Stimulated activated CD8-positive, alpha-beta memory T cell treated with anti-CD3 and anti-CD28 coated beads, Interleukin-15, amount 100 ng/mL, for 1 hour (primary cell): ENCODE measurements at places on chromosomes 4 and X.

- DNase-seq, result no peak
Observed at GRCh38 chrX:1813809-1814208, 198.9 kb downstream of the ASMT start.

DNA sequence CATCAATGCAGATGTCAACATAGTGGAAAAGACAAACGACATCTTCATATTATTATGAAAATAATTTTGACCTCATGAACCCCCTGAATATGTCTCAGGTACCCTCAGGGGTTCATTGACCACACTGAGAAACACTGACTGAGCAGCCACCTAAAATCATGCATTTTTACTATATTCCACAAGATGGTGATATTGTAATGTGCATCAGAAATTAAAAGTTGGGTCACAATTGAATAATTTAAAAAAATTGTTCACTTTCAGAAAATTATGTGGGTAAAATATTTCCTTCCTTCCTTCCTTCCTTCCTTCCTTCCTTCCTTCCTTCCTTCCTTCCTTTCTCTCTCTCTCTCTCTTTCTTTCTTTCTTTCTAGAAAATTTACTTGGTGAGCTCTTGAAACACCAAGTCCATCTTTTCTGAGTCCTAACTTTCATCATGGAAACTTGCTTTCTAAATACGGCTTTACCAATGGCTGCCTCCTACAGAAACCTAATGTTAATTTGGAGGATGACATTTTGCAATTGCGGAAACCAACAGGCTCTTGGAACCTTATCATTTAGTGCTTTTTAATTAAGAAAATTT is 103.6 kb downstream of the RTL3 start:
- DNase-seq, result no peak

DNA sequence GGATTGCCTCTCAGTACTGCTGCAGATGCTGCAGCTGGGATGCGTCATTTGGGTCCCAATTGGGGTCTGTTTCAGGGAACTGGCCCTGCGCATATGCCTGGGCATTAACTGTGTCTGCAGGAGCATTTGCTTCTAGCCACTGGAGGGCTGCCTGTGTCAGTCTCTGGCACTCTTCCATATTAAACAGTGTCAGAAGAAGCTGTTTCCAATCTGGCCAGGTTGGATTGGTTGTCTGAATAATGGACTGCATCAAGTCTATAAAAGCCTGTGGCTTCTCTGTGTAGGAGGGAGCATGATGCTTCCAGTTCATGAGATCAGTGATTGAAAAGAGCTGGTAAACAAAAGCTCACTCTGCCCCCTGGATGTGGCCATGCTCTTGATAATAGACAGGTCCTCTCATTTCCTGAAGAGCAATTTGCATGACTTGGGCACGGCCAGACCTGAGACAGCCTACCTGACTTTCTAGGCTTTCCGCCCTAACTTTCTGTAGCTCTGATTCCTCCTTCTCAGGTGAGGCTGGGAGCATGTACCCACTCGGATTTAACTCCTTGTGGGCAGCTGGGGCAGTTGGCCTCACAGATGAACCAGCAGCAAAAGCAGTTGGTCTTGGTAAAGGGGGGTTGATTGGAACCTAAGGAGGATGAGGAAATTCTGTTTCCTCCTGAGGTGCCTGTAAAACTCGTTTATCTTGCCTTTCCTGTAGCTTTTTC is 29.2 kb downstream of the SULT1E1 start:
- DNase-seq, result no peak

- DNase-seq, result no peak
Observed at GRCh38 chr4:159856451-159856850, 753.6 kb downstream of the RAPGEF2 start.

GRCh38 chr4:143524211-143524610 is 10.7 kb downstream of the SMARCA5 start:
- no peak for DNase-seq

DNA sequence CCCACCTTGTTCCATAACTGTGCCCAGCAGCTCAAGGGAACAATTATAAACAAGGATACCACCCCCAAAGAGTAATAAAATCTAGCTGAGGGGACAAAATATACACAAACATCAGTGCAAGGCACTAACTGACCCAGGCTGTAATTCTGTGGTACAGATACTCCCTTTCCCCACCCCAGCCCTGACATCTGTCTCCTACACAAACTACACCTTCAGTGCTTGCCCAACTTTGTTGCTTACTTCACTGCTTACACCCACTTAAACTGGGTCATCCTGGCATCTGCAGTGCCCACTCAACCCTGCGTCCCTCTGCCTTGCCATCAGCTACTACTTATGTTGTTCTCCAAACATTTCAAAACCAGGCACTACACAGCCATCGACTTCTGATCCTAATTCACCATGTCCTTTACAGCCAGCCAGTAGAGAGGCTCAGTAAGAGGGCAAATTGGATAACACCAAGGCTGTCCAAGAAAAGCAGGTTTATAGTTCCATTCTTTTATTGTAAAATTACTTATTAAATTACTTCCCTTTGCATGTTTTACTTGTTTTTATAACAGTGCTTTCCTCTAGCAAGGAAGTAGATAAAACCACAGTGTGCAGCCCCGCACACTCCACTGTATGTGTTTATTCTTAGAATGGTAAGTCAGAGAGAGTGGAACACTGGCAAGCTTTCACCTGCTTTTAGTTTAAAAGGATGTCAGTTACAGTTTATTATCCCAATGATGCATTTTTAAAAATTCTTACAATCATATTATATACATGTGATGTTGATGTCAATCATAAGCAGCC is 149.6 kb downstream of the INPP4B start:
- no peak for DNase-seq

- no peak for DNase-seq
Observed at GRCh38 chr4:123505095-123506010, 108.8 kb downstream of the SPRY1 start.

DNA sequence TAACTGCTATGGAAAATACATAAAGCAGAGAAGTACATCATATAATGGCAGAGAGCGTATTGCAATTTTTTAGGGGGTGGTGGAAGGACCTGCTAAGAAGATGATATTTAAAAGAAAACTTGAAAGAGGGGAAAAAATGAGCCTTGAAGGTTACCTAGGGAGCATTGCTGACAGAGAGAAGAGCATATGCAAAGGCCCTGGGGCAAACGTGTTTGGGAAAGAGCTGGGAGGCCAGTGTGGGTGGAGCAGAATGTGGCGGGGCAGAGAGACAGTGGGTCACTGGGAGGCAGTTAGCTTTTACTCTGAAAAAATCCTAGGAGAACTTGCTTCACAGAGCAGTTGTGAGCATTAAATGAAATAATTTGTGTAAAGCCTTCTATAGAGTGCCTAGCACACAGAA is 157.0 kb downstream of the SHROOM3 start:
- no peak for DNase-seq

DNA sequence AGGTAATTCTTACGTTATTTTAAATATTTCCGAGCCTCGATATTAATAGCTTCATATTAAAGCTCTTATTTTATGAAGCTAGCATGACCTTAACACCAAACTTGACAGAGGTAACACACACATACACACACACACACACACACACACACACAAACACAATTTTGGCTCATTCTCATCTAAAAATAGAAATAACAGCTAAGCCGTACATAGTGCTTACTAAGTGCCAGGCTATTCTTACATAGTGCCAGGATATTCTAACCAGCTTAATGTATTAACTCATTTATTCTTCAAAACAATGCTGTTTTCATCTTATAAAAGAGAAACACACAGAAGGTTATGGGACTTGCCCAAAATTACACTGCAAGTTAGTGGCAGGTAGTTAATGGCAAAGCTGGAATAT is 87.0 kb upstream of the BLTP1 start:
- no peak for DNase-seq

- no peak for DNase-seq
Observed at GRCh38 chr4:78129383-78130108, 72.4 kb downstream of the FRAS1 start.

GRCh38 chr4:179521952-179522351 is 2079.7 kb upstream of the AGA start:
- no peak for DNase-seq

- DNase-seq, result no peak
Observed at GRCh38 chr4:20255823-20256222, 4.1 kb downstream of the SLIT2 start.

DNA sequence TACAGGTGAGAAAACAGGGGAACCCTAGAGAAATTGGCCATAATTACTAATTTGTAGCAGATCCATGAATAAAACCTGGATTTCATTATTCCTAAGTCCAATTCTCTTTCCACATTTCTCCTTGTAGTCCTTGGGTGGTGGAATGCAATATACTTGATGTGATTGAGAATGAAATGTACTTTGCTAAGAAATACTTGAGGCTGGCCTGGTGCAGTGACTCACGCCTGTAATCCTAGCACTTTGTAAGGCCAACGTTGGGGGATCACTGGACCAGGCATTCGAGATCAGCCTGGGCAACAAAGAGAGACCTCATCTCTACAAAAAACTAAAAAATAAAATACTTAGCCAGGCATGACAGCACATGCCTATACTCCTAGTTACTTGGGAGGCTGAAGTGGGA is 15.9 kb downstream of the TMEM184C start:
- no peak for DNase-seq

DNA sequence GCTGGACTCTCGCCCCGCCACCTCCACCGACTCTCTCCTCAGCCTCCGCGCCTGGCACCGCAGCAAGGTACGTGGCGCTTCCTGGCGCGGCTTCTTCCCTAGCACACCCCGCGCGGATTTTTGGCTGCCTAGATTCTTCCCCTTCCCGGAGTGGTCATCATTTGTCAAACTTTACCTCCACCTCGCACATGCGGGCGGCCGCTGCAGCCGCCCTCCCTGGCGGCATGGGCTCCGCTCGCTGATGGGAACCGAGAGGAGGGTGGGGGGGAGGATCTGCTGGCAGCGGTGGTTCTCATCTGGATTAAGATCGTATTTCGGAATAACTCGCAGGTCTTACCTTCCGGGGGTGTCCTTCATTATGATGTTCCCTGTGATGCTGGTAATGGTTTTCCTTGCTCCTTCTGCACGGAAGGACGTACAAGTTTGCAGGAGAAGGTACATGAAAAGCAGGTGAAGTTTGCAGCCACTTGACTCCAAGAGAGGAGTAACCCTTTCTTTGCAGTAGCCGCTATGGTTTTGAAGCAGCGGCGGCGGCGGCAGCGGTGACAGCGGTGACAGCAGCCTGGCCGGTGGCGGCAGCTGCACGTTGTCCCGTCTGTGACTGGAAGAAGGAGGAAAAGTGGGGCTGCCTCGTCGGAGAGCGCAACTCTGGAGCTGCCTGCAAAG is 2183.9 kb upstream of the TENM3 start:
- DNase-seq, result no peak

DNA sequence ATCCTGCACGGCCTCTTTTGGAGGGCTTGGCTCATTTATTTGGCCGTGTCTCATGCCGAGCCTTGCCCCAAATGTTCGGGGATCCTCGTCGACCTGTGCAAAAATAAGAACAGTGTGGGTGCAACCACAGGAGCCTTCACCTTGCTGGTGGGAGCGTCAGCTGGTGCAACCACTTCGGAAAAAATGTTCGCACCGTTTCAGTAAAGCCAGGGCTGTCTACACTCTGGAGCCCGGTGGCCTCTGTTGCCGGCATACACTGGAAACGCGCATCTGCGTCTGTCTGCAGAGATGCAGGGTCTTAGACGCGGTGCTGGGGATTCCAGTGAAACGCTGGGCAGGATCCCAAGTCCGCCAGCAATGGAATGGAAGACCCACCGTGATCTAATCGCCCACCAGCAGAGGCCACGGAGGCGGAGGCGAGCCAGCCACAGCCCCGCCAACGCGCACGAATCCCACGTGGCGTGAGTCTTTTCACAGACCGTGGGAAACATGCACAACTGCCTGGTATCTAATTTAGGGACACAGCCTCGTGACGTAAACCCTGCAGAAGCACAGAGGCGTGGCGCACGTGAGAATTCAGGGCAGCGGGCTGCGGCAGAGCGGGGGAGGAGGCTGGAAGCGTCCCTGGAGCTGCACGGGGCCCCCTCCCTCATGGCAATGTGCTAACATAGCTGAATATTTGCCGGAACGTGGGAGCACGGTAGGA is 13.8 kb upstream of the MXD4 start:
- no peak for DNase-seq

GRCh38 chr4:55543858-55544257 is 2.9 kb downstream of the CLOCK start:
- DNase-seq, result no peak

GRCh38 chr4:108559911-108560310 is 60.5 kb upstream of the RPL34 start:
- no peak for DNase-seq

DNA sequence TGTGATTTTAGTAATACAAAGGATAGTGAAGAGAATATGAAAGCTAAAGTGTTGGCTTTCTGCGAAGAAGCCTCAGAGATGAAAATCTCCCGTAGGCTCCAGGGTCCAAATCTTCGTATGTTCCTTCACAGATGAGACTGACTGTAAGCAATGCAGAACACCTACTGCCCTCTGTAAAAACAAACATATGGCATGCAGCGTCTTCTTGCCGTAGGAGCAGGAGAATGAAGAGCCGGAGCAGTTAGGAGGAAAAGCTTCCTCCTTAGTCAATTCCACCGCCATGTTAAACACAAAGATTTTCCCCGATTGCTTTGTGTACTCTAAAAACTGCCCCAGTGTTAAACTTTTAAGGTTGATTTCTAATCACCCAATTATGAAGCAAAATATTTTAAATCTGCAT is 22.5 kb downstream of the RWDD4 start:
- no peak for DNase-seq

DNA sequence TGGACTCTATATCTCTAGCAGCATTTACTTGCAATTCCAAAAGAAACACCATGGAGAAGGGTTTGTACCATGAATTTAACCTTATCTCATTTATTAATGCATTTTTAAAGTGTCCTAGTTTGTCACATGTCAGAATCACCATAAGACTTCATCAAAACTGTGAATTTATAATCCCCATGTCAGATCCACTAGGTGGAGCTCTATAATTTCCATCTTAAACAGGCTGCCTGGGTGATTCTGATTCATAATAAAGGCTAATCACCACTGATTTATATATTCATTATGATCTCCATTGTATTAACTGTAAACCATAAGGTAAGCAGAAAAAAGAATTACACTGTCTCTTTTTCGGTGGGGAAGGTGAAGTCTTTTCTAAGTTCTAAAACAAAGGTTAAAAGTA is 4.0 kb downstream of the TCEAL2 start:
- DNase-seq, result no peak

- no peak for DNase-seq
Observed at GRCh38 chr4:43351970-43352806, 459.7 kb downstream of the GRXCR1 start.

DNA sequence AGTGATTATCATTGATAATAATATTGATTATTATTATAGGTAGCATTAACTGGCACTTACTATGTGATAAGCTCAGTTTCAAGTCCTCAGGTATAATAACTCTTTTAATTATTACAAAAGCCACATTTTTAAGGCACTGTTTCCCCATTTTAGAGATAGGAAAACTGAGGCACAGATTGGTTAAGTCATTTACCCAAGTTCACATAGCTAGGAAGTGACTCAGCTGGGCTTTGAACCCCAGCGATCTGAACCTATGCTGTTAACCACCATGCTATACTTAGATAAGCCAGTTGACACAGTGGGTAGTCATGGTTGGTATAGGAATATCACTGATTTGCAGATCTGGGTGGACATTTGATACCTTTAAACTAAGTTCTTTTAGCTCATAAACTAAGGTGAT is 110.4 kb downstream of the FRAS1 start:
- no peak for DNase-seq

- no peak for DNase-seq
Observed at GRCh38 chr4:68396756-68397155, 46.9 kb upstream of the YTHDC1 start.

- no peak for DNase-seq
Observed at GRCh38 chr4:83431200-83431599, 24.4 kb downstream of the HELQ start.
